Bone marrow (tissue), 2 donors: ENCODE measurements at places on chromosomes 5 and 9.

GRCh38 chr9:133130685-133131244 is 9.7 kb upstream of the RALGDS start:
- no peak for DNase-seq

GRCh38 chr5:147327421-147327820 is 92.6 kb downstream of the STK32A start:
- DNase-seq, result no peak

GRCh38 chr5:122908662-122909061 is 63.2 kb downstream of the SNX24 start:
- no peak for DNase-seq

- DNase-seq, result no peak
Measured at GRCh38 chr5:37810311-37810710, 29.5 kb downstream of the GDNF start.
